ENCODE measurements at places on chromosomes 1 and 21.

GRCh38 chr1:59429656-59430055 is 132.8 kb downstream of the FGGY start:
- no peak for DNase-seq

DNA sequence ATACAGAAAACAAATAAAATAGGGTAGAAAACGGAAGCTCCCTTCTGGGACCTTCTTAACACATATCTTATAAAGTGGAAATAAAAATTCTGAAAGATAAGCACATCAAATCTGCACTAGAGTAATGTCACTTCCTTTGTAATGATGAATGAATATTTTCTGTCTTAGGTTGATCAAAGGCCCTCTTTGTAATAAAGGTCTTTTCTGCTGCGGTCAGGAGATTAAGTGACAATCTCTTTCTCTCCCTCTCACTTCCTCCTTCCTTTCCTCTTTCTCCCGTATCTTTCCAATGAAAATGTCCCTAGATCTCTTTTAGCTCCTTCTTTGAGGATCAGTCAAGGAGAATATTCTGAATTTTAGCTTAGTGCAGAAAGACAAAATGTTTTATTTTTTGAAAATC is 33.8 kb downstream of the TMCO1 start:
- DNase-seq, result no peak

GRCh38 chr1:236868625-236869467 is 73.8 kb downstream of the MTR start:
- DNase-seq, result no peak

- DNase-seq, result no peak
These were observed 1.6 kb downstream of the C1orf21 start for GRCh38 chr1:184388319-184388889.

- DNase-seq, result no peak
These were observed 87.3 kb downstream of the ITSN1 start for GRCh38 chr21:33729641-33730040.

- no peak for DNase-seq
These were observed 27.6 kb downstream of the WNT4 start for GRCh38 chr1:22115286-22115685.

GRCh38 chr1:212667223-212668139 is 32.2 kb downstream of the BATF3 start:
- DNase-seq, result no peak

DNA sequence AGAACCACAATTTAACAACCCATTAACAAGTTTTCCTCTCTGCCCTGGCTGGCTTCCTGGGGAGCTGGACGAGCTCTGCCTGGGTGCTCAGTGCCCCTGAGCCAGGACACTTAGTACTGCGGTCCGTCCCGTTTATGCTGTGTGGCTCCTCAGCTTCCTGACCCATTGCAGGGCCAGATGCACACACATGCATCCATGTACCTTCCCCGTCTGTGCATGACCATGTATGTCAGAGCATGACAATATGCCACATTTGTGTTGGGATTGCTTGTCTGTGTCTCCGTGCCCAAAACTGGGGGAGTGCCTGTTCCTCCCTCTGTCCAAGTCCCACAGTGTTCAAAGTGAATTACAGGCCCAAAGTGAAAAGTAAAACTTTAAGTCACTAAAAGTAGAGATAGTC is 9.7 kb upstream of the TFF3 start:
- DNase-seq, result no peak

GRCh38 chr1:230191079-230191804 is 124.2 kb downstream of the GALNT2 start:
- no peak for DNase-seq

- DNase-seq, result no peak
These were observed 180.5 kb downstream of the OLFM3 start for GRCh38 chr1:101816262-101816661.

DNA sequence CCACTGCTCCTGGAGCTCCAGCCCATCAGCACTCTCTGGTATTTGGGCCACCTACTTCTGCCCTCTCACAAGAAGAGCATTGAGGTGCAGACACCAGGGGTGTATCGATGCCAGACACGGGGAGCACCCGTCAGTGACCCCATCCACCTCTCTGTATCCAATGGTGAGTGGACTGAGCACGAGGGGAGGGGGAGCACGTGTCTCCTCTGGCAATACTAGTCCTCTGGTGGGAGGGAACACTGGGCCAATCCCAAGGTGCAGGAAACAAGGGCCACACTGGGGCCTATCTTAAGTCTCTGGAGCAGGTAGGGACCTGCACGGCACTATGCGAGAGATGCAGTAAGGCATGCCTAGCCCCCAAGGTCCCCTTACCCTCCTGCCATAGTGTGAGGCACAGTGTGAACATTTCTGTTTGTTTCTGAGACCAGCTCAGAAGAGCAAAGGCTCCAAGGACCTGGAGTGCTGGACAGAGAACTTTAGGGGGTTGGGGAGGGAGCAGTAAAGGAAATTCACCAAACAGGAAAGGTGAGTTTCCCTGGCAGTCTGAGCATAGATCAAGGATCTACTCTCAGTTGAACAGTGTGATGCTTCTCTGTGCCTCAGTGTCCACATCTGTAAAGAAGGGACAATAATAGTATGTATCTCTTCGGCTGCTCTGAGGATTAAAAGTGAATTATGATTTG is 2.3 kb downstream of the FCRLB start:
- DNase-seq, result no peak

DNA sequence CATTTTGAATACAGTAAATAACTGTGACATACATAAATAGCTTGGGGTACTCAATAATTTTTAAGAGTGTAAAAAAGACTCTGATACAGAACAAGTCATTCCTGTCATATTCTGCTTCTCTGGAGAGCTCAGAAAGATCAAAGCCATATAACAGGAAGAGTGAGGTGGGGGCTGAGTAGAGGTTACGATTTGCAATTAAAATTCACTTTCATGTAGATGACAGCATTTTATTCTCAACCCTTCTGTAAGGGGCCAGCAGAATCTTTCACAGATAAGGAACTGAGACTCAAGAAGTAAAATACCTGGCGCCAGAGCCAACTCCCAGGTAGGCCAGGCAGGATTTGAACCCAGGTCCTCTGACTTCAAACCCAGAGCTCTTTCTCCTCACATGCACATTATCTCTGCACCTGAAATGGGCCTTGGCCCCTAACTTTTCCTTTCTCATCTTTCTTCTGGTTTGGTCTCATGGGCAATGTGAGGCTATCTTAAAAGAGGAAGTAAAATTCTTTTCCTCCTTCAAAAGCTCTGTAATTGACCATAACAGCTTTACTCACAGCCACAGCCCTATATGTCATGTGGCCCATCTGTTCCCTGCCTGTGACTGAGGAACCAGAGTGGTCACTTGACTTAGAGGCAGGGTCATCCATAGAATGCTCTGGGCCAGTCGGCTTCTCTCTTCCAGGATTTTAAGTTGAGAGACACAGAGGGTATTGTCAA is 80.9 kb upstream of the SYT6 start:
- no peak for DNase-seq
